ENCODE measurements at places on chromosomes 7 and 10.

- DNase-seq = peak; percentile 13
Observed at GRCh38 chr10:67697724-67698131, 1.7 kb upstream of the CTNNA3 start.

- no peak for DNase-seq
Observed at GRCh38 chr7:7236041-7236440, 53.7 kb downstream of the C1GALT1 start.

GRCh38 chr7:116616555-116617059, 55.4 kb upstream of the MET start:
- no peak for DNase-seq

GRCh38 chr7:422886-423225, 96.8 kb downstream of the PDGFA start:
- DNase-seq = no peak

GRCh38 chr10:104502907-104503306, 138.2 kb upstream of the SORCS3 start:
- no peak for DNase-seq

GRCh38 chr10:22825841-22826240, 102.0 kb upstream of the ARMC3 start:
- DNase-seq = no peak

DNA sequence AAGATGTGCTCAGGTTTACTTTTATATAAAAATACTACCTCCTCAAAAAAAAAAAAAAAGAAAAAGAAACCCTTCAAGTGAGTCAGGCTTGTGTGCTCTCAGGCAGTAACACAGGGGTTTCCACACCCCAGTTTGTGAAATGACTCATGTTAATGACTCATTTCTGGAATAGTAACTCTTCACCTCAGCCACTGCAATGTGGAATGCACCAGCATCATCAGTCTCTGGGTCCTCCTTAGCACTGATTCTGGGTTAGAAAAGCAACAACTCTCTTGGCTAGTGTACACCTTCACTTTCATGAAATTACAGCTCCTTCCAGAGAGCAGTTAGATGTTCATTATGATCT, 110.6 kb downstream of the EMX2 start:
- peak; percentile 48 for DNase-seq

DNA sequence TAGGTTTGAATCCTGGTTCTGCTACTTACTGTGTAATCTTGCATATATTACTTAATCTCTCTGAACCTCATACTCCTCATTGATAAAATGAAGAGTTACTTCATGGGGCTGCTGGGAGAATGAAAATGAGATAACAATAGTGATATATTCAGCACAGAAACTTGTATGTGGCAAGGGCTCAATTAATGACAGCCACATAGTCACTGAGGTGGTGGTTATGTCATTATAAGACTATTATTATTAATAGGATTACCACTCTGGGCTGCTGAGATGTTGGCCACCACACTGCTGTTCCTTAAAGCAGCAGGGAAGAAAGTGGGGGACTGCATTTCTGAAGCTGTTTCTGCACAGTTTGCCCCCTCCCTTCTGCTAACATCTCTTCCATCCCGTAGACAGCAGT, 100.4 kb upstream of the PDLIM1 start:
- no peak for DNase-seq

- no peak for DNase-seq
Observed at GRCh38 chr7:34889951-34890350, 147.3 kb downstream of the DPY19L1 start.

DNA sequence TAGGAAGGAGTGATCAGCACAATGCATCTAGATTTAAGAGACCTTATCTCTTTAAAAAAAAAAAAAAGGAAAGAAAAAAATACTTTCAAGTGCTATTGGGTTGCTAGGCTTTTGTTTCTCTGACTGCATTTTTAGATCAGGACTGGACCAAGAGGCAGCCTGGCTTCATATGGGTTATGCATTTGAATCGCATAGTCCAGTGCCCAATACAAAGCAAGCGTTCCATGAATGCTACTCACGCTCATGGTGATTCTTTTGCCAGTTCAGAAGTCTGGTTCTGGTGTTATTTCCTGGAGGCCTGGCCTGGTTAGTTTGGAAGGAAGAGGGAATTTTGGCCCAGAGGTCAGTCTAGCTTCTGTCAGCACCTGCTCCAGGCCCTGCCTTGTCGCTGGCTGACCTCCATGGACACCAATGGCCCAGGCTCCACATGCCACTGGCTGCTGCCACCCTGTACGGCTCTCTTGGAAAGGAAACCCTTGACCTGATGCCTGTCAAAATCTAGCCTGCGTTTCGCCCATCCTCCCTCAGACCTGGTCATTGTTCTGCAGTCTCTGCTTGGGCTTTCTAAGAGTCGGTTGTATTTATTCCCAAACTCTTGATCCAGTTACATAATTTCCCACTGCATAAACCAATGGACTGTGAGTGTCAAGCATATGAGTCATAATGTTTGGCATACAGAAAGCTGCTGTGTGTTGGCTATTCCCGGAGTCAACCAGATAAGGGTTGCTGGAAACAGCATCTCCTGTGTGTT, 74.3 kb upstream of the MKX start:
- no peak for DNase-seq

GRCh38 chr10:127883516-127883915, 9.2 kb downstream of the CLRN3 start:
- DNase-seq = no peak

DNA sequence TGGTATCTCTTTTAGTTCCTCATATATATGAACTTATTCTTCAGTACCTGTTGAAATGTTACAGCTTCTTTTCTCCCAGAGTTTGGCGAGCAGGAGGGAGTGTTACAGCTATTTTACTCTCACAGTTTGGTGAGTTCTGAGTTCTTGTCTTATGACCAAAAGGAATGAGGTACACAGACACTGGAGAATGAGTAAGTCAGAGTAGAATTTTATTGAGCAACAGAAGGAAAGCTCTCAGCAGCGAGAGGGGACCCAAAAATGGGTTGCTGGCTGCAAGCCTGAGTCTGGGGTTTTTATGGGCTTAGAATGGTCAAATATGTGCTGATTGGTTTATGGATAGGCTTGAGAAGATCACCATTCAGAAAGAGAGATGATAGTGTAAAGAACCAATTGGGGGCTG, 175.2 kb downstream of the CDK14 start:
- no peak for DNase-seq

- no peak for DNase-seq
Observed at GRCh38 chr10:7274293-7274692, 136.5 kb downstream of the SFMBT2 start.

GRCh38 chr7:42574685-42575084, 337.2 kb downstream of the C7orf25 start:
- DNase-seq = no peak

- no peak for DNase-seq
Observed at GRCh38 chr7:91327346-91327745, 63.1 kb downstream of the FZD1 start.

DNA sequence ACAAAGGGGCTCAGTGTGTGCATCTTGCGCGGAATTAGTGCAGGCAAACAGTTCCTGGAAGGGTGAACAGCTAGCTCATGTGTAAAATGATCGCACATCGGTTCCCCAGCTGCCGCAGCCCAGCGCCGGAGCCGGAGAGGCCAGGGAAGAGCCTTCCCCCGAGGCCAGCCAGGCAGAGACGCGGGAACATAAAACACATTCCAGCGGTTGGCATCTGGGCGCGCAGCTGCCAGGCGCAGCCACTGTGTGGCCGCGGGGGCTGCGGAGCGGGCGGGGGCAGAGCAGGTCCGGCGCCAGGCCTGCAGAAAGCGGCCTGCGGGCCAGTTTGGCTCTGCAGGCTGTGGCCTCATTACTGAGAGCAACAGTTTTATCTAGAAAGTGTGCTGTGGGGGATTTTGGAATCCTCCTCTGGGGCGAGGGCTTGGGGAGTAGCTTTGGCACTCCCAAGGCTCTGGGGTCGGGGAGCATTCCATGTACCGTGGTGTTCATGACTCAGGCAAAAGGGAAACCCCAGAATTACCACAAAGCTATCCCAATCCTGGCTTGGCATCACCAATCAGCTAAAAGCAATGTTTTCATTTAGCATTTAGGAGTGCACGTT, 74.3 kb downstream of the SAMD9 start:
- no peak for DNase-seq

GRCh38 chr10:42768581-42769152, 13.9 kb upstream of the BMS1 start:
- no peak for DNase-seq

GRCh38 chr7:117110480-117111315, 157.4 kb downstream of the ST7 start:
- peak; percentile 54 for DNase-seq

DNA sequence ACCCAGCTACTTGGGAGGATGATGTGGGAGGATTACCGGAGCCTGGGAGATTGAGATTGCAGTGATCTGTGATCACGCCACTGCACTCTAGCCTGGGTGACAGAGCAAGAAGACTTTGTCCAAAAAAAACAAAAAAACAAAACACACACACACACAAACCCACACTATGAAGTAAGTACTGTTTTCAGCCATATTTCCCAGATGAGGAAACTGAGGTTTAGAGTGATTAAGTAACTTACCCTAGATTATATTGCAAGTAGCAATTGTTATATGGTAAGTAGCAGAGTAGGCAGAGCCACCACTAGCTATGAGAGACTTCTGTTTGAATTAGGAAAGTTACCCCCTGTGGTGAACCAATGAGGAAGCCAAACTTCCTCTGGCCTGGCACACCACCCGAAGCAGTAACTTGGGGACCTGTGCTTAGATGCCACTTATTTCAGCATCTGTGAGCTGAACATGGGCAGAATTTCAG, 61.9 kb downstream of the MCU start:
- DNase-seq = no peak

DNA sequence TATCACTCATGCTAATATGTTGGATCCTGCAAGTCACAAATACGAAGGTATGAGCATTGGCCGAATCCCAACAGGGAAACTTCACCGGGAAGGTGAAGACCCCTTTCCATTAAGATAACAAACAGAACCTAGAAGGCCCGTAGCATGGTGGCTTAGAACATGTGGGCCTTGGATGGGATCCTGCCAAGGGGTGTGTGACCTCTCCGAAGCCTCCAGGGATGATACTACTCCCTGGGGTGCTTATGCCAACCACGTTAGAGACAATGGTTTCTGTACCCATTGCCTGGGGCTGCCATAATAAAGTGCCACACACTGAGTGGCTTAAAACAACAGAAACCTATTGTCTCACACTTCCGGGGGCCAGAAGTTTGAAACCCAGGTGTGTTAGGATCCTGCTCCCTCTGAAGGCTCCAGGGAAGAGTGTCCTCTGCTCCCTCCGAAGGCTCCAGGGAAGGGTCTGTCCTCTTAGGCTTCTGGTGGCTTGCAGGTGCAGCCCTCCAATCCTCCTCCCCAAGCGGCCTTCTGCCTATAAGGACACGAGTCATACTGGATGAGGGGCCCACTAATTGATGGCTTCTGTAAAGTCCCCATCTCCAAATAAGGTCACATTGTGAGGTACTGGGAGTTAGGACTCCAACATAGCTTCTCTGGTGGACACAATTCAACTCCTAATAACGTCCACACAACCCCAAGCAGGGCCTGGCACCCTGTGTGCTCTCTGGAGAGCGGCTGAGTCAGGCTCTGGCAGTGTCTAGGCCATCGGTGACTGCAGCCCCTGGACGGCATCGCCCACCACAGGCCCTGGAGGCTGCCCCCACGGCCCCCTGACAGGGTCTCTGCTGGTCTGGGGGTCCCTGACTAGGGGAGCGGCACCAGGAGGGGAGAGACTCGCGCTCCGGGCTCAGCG, 992 bp upstream of the MGMT start:
- no peak for DNase-seq

DNA sequence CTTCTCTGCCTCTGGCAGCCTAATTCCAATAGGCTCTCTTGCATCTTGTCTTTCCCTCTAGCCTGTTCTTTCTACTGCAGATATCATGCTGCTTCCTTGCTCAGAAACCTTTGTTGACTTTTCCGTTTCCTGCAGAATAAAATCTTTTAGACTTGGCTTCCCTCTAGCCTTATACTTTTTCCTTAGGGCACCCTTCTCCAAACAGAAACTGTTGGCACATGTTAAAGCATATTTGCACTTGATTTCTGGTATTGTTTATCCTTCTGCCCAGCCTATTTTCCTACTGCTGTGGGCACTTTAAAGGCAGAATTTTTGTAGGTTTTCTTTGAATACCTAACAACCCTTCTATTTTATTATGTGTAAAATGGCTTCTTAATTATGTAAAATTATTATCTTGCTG, 4.6 kb downstream of the GNAI1 start:
- no peak for DNase-seq

- no peak for DNase-seq
Observed at GRCh38 chr10:69411476-69411875, 5.2 kb downstream of the TACR2 start.

DNA sequence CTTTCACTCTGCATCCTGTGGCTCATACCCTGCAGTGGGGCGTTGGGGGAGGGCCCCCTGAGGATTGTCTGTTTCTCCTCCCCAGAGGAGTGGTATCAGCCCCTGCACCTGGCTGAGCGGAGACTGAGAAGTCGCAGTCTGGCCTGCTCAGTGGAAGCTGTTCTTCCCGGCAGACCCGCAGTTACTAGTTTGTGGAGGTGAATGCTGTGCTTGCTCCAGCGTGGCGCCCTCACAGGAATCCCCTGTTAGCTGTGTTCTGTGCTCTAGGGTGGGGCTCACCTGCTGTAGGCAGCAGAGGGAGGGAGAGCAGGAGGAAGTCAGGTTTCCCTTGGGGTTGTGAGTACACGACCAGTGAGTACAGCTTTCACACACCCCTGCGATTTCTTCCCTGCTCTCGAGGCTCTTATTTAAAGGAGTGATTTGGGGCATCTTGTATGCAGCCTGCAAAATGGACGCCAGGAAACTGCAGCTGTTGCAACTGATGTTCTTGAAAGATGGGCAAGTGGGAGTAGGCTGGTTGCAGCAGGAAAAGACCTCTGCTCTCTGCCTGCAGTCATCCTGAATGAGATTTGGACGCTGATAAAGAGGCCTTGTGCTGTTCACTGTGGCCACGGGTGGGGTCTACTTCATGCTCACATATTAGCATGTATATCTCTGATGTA, 66.4 kb downstream of the HK1 start:
- no peak for DNase-seq

- DNase-seq = no peak
Observed at GRCh38 chr10:102332772-102333171, 62.7 kb upstream of the NFKB2 start.

DNA sequence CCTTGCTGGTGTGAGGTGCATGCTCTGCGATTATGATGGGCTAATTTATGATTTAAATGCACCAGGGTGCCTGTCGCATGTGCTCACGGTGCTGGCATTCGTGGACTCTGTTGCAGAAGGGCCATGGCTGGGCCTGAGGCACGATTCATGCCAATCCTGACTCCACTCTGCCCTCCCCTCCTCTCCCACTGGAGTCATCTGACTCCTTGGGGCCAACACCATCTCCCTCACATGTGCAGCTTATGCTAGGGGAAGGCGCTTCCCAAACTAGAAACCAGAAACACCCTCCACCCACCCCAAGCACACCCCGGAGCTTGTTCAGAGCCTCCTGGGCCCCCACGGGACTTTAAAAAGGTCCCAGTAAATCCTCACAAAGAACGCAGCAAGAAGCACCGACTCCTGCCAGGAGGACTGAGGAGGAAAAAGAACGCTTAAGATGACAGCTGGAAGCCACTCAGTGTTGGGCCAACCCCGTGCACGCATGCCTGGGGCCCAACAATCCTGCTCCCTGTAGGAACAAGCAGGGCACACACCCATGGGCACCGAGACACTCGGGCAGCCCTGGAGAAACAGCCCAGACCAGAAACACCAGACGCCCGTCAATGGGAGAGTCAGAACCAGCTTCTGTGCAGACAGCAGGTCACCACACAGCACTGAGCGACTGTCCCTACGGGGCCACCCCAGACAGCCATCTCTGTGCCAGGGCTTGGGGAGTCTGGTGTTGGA, 14.1 kb downstream of the BRI3 start:
- no peak for DNase-seq

Measured in stimulated activated CD4-positive, alpha-beta T cell treated with anti-CD3 and anti-CD28 coated beads, Interleukin-4, amount 100 ng/mL, for 24 hours (primary cell).